Stimulated activated CD4-positive, alpha-beta T cell treated with anti-CD3 and anti-CD28 coated beads, Interleukin-15, amount 100 ng/mL, for 1 hour (primary cell): ENCODE measurements at places on chromosomes 1 and 21.

GRCh38 chr21:36507397-36508018 is 27.6 kb upstream of the CLDN14 start:
- no peak for DNase-seq

GRCh38 chr1:57258557-57259325 is 165.1 kb downstream of the DAB1 start:
- DNase-seq = no peak

GRCh38 chr1:145892486-145893087 is 6.9 kb upstream of the ANKRD35 start:
- no peak for DNase-seq

DNA sequence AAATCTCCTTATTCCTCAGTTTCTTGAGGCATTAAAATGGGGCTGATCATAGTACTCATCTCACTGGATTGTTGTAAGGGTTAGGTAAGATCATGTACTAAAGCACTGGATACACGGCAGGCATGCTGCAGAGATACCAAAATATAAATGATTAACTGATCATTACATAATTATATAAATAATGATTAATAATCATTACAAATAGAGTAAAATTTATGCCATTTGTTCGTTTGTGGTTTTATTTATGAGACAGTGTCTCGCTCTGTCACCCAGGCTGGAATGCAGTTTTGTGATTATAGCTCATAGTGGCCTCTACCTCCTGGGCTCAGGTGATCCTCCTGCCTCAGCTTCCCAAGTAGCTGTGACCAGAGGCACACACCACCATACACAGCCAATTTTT is 140.7 kb downstream of the HHAT start:
- DNase-seq = no peak

DNA sequence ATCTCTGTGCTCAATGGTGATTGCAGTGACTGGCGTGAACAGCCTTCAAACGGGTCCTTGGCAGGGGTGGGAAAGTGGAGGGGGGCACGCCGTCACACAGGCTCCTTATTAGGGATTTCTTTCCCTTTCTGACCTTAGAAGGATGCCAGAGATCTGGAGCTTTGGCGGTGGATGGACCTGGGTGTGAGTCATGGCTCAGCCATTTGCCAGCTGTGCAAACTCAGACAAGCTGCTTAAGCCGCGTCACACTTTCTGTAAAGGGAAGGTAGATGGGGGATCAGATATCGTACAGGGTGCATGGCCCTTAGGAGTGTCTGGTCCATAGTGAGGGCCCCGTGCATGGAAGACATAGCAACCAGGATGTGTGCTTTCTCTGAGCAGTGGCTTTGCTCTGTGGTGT is 48.3 kb upstream of the C1orf174 start:
- no peak for DNase-seq

DNA sequence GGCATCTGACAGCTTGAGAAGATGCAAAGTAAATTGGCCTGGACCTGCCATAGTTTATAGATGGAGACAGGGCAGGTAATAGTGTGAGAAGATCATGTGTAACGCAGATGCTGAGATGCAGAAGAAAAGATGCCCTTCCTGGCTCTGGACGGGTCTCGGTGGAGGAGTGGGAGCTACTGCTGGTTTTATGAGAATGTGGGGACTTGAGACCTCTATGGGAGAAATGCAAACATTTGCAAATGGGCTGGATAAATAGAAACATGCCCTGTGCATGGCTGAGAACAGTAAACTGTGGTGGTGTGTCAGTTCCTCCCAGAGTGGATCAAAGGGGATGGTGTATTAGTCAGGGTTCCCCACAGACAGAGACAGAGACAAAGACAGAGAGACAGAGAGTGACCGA is 21.9 kb downstream of the UBASH3A start:
- no peak for DNase-seq

GRCh38 chr1:5907386-5907785 is 84.8 kb downstream of the NPHP4 start:
- no peak for DNase-seq

- no peak for DNase-seq
Measured at GRCh38 chr1:83512373-83513193, 486.3 kb downstream of the TTLL7 start.

DNA sequence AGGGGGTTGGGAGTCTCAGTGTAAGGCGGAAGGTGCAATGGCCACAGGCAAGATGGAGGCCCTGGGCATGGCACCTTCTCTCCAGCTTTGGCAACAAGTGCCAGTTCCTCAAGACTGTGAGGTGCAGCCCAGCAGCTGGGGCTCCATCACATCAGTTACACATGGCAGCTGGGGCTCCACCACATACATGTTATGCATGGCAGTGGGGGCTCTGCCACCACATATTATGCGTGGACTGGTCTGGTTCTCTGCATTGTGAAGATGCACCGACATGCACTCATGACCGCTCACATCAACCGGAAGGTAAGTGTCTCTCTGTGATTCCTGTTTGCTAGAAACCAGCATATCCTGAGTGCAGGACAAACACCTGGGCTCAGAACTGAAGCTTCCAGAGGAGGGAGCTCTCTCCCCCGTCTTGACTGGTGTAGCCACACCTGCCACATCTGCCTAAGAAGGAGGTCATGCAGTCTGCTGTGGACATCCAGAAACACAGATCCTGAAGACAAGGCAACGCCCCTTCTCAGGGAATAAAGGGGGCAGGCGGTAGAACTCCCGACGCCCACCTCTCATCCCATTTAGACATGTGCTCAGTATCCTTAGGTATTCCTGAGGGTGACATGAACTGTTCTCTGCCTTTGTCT is 104.1 kb upstream of the TMPRSS2 start:
- no peak for DNase-seq

GRCh38 chr1:111392042-111392441 is 35.5 kb downstream of the OVGP1 start:
- no peak for DNase-seq

GRCh38 chr1:92356956-92357355 is 58.1 kb downstream of the RPAP2 start:
- no peak for DNase-seq

DNA sequence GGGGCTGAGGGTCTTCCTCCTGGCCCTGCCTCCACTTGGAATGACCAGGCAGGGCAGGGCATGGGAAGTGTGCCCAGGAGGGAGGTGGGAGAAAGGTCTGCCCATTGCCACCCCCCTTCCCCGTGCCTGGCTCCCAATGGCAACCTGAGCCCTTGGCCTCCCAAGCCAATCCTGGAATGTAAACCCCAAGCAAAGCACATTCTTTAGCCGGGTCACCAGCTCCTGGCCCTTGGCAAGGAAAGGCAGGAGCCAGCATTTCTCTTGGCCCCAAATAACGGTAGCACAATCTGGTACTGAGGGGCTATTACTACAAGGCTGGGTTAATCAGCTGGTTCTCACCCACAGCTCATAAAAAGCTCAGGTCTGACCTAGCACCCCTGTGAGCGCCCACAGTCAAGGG is 6.9 kb upstream of the NUAK2 start:
- no peak for DNase-seq

- no peak for DNase-seq
Measured at GRCh38 chr1:8523666-8524206, 205.8 kb downstream of the SLC45A1 start.

DNA sequence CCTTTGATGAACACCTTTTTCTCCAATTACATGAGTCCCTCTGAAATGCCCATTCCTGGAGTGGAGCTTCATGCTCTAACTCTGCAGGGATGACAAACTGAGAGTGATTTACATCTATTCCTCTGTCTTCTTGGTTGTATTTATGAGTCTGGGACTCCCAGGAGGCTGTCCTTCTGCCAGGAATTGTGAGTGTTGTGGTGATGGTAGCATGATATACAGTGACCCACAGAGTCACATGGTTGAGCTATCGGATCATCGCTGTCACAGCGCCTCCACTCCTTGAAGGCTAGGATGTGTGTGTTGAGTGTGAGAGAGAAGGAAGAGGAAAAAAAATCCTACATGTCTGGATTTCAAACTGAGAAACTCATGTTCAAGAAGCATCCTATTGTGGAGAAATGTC is 163.4 kb upstream of the CACNA1E start:
- no peak for DNase-seq

DNA sequence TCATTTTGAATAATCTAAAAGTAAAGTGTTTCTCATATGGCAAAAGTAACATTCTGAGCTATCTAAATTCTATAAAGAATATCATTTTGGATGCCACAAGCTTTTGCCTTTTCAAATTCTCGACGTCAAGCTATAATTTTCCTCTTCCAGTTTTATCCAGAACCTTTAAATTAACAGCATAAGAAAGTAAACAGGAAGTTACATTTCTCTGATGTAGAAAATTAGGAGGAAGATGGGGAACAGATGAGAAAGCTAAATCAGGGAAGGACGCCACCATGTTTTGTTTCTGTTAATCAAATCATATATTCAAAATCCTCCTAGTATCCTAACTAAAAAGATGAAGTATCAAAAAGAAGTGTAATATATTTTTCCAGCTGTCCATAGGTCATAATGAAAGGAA is 8.8 kb upstream of the CAMSAP2 start:
- DNase-seq = no peak

DNA sequence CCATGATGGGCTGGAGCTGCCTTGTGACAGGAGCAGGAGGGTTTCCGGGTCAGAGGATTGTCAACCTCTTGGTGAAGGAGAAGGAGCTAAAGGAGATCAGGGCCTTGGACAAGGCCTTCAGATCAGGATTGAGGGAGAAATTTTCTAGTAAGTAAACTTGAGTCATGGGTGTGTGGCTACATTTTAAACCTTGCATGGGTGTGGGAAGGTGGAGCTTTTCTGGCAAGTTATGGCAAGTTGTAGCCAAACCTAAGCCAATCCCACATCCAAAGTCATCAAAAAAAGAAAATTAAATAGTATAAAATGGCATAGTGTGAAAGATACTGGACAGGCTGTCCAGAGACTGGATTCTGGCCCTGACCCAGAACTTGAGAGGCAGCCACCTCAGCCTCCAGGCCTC is 39.8 kb upstream of the HSD3B1 start:
- no peak for DNase-seq

DNA sequence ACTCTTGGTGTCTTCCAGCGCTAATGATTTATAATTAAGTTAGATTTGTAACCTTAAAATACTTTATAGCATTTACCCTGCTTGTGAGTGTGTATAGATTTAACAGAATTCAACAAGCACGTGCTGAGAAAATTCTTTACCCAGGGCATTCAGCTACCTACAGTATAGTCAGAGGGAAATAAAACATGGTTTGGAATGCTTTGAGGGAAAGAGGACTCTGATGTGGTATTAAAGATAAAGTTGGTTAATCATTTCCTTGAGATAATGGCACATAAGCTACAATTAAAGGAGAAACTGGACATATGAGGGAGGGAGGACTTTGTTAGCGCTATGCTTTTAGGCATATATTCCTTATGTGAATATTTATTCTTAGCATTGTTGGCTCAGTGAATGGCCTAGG is 26.4 kb upstream of the IL12RB2 start:
- no peak for DNase-seq

- no peak for DNase-seq
Measured at GRCh38 chr21:46145159-46145839, 10.1 kb downstream of the FTCD start.

- DNase-seq = no peak
Measured at GRCh38 chr1:152954436-152954835, 7.4 kb downstream of the SPRR5 start.

GRCh38 chr1:37836788-37837187 is 22.6 kb downstream of the MTF1 start:
- DNase-seq = no peak

DNA sequence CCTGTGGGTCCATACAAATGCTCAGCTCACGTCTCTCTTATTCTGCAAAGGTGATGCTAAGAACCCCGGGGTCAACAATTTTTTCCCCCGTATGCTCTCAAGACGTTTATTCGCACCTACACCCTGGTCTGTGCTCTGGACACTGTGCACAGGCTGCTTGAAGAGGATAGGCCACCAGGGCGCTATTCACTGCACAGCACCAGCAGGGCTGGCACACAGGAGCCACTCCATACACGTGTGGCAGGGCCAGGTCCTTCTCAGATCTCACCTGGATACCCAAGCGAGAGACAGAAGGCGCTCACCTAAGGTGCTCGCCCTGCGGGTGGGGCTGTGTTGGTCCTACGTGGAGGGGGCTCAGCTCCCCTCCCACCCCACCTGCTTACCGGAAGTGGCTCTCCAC is 16.7 kb downstream of the TMEM63A start:
- no peak for DNase-seq

DNA sequence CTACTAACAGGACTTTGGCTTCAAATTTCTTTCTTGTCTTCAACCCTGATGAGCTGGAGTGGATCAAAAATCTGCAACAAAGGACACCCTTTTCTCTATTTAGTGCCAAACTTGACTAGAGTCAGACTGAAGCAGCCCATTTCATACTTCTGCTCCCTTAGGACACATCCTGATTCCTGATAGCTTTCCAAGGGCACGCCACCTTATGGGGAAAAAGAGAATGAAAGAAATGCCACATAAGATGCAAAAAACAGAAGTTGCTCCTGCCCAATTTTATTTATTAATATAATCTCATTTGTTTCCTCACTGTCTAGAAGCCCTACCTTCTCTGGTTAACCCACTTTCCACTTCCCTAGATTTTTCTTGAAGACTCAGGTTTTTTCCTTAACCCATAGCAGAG is 72.7 kb upstream of the NBPF4 start:
- no peak for DNase-seq

DNA sequence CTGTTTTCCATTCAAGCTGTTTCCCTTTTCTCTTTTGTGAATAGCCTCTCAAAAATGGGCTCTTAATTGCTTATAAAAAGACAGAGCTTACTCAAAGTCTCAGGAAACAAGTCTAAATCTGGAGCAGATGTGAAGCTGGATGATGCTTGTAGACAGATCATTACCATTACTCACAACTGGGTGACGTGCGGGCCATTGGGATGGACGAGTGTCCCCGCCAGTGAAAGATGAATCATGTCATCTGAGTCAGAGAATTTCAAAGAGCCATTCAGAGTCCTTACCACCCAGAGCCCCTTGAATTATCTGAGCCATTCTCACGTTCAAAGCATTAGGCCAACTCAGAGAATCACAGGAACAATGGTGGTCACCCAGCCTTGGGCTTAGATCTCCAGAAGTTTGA is 134.6 kb downstream of the HUNK start:
- DNase-seq = no peak

GRCh38 chr1:53560581-53561502 is 101.6 kb downstream of the DMRTB1 start:
- DNase-seq = no peak

DNA sequence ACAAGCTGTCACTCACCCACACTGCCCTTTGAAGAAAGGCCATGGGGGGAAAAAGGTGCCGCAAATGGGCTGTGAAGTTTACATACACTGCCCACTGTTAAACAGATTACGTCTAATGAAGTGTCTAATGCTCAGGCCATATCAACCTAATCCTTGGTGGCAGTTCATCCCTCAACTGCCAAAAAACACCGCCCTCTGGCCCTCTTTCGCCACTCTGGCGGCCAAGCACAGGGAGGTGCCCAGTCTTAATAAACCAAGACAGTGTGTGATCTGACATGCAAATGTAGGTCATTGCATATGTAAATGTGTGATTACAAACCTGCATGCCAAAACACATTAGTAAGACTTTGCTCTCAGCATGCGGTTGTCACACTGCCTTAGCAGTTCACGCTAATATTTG is 89.5 kb downstream of the NEK7 start:
- no peak for DNase-seq

- DNase-seq = no peak
Measured at GRCh38 chr1:203028067-203028783, 1.9 kb downstream of the PPFIA4 start.

GRCh38 chr1:37480125-37480466 is 5.7 kb downstream of the ZC3H12A start:
- no peak for DNase-seq
